Activated CD4-positive, CD25-positive, alpha-beta regulatory T cell treated with anti-CD3 and anti-CD28 coated beads, Interleukin-2, amount 50 U/mL, for 72 hours (primary cell): ENCODE measurements at places on chromosomes 16 and 17.

DNA sequence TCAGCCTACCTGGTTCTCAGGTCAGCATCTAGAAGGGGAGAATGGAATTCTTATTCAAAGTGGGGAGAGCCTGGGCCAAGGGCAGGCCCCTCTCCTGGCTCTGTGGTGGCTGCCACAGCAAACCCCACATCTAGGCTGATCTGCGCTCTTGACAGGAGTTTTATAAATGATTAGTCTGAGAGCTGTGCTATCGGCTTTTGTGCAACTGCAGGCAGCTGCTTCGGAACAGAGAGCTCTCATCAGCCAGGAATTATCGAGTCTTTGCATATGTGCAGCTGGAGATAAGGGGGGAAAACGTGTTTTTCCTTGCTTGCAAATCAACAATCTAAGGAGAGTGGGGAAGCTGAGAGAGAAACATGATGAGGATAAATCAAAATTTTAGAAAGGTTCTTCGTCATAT lies 91.7 kb downstream of the HS3ST3A1 start:
- no peak for DNase-seq

DNA sequence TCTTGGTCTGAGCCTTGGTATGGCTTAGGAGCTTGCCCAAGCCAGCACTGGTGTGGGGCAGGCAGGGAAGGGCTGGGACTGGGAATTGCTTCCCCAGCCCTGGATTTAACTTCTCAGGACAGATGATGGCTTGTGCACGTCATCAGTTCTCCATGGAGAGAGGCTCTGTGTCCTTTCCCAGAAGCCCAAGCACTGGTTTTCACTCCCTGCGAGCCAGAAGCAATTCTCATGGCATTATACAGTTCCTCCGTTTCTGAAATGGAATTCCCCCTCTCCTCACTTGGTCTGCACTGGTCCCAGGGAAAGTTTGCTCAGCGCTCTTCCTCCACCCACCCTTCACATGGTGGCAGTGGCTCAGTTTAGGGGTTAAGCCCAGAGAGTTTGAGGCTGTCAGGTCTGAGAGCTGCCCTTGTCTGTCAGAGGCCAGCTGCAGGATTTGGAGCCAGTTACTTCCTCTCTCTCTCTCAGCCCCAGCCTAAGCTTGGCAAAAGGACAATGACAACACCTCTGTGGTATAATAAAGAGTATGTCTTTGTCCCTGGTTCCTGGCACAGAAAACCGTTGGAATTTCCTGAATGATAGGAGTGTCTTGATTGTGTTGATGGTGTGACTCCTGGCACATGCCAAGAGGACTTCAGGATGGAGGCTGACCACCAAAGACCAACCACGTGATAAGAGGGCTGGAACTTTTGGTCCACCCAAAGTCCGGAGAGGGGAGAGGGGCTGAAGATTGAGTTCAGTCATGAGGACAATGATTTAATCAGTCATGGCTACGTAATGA lies 219.6 kb upstream of the TNRC6C start:
- DNase-seq = peak; percentile 17

DNA sequence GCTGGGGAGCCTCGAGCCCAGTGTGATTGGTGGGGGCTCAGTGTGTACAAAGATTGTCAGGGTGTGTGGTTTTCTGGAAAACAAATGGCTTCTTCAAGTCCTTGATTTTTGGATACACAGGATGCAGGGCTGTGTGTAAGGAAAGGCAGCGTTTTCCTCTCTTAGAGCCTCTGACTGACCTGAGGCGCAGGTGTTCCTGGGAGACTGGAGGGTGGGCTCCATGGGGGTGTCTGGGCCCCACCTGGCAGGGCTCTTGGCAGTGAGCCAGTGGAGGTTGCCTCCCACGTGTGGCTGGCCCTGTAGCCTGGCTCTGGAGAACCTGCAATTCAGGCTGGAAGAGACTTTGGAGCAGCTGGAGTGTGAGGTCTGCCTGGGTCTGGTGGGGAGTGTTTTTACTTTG lies 5.0 kb downstream of the FOXK2 start:
- no peak for DNase-seq

GRCh38 chr17:77128896-77129567 lies 11.7 kb upstream of the SEC14L1 start:
- DNase-seq = no peak

- DNase-seq = no peak
These were observed 14.7 kb downstream of the HOXB4 start for GRCh38 chr17:48563385-48563838.

GRCh38 chr16:13223666-13224065 lies 322.3 kb downstream of the SHISA9 start:
- DNase-seq = no peak
